CD4-positive, alpha-beta T cell treated with Interleukin-15 for 1 hour (primary cell): ENCODE measurements at places on chromosomes 3 and 15.

- no peak for DNase-seq
Measured at GRCh38 chr3:151230646-151231045, 27.6 kb upstream of the GPR171 start.

DNA sequence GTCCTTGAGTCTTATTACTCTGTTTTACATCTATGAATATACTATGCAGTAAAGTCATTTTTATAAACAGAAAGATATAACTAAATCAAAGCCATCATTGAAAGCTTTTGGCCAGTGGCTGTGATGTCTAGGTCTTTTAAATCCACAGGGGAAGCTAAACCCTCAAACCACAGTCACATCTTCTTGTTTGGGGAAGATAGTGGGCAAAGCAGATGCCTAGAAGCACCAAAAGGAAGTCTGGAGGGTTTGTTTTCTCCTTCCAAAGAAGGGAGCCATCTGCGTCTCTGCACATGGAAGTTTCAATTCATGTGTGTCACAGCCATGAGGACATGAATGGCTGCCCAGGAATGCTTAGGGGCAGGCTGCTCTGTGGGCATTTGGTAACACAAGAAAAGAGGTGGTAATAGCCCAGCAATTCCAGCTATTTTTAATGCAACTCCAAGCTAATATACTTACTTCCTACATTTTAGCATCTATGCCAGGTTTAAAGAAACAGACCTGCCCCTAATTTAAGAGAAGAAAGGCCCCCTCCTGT, 322.2 kb downstream of the SLC9A9 start:
- no peak for DNase-seq

- no peak for DNase-seq
Measured at GRCh38 chr3:195931582-195932273, 23.4 kb upstream of the TNK2 start.

- DNase-seq: no peak
Measured at GRCh38 chr15:23690450-23690852, 3.3 kb upstream of the NDN start.

- no peak for DNase-seq
Measured at GRCh38 chr15:39130556-39131379, 450.1 kb upstream of the THBS1 start.

- no peak for DNase-seq
Measured at GRCh38 chr3:87052499-87053260, 61.7 kb upstream of the VGLL3 start.

GRCh38 chr15:31389576-31389975, 62.9 kb downstream of the KLF13 start:
- DNase-seq: no peak

- no peak for DNase-seq
Measured at GRCh38 chr3:171379281-171379680, 80.9 kb downstream of the TNIK start.

DNA sequence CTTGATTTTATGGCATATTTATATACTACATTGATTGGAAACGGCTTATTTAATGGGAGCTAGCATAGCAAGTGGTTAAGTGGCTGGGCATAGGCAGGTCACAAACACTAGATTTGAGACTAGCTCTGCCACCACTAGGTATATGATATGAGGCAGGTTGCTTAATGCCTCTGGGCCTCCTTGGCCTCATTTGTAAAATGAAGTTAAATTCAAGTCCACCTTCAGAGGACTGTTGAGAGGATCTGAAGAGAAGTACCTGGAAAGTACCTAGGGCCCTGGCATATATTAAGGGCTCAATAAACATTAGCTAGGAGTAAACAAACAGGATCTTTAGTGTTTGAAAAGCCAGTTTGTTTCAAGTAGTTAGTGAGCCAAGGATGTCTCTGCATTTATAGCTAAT, 166.4 kb upstream of the FEZF2 start:
- DNase-seq: no peak

- DNase-seq: no peak
Measured at GRCh38 chr3:109363634-109364033, 26.3 kb upstream of the DPPA4 start.

DNA sequence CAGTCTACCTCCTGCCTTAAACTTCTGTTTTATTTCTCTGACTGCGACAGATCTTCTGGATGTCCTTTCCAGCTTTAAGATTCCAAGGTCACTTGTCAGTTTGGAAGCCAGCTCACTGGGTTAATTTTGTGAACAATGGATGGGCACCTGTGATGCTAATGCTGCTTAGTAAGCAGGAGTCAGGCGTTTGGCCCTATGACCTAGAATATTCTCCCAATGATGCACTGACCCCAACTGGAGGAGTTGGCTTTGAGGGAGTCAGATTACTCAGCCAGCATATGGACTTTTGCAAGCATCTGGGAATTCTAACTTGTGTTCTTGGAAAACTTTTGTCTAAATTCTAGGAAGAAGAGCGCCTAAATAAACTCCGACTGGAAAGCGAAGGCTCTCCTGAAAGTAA, 28.1 kb downstream of the HACD3 start:
- no peak for DNase-seq

GRCh38 chr15:60679256-60679655, 200.3 kb upstream of the ICE2 start:
- no peak for DNase-seq

DNA sequence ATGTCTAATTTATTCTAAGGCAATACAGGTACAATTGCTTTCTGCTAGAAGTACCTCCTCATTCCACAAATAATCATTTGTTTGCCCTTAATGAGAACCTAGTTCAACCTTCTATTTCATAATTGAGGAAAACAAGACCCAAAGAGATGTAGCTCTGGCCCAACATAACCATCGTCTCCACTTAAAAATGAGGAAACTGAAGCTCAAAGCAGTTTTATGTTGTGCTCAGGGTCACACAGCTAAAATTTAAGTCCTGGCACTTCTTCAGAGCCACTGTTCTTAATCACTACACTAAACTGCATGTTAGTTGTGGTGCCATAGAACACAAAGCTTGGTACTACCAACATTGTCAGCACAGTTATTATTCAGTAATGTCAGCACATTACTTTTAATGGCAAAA, 108.0 kb downstream of the SERPINI1 start:
- DNase-seq: no peak

- no peak for DNase-seq
Measured at GRCh38 chr15:90773485-90773884, 56.3 kb downstream of the BLM start.

- DNase-seq: peak; percentile 73
Measured at GRCh38 chr3:113531826-113532697, at the start of gene SIDT1. Gene SIDT1, plus strand, starts transcription at chr3:113532555. Its CDS starts 467 bp downstream, at chr3:113533022.

DNA sequence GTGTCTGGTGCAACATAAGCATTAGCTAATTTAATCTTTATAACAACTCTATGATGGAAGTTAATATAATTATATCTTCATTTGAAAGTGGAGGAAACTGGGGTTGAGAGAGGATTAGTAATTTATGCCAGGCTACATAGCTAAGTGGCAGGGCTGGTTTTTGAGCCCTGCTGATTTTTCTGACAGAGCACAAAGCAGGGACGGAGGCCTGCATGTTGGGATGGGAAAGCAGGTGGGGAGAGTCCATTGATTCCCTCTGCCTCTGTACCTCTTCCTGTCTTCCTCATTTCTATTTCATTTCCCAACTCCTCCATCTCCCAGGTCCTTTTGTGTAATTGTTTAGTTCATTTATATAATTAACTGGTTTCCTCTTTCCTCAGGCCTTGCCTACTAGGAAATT, 251.6 kb upstream of the ZPLD1 start:
- no peak for DNase-seq

DNA sequence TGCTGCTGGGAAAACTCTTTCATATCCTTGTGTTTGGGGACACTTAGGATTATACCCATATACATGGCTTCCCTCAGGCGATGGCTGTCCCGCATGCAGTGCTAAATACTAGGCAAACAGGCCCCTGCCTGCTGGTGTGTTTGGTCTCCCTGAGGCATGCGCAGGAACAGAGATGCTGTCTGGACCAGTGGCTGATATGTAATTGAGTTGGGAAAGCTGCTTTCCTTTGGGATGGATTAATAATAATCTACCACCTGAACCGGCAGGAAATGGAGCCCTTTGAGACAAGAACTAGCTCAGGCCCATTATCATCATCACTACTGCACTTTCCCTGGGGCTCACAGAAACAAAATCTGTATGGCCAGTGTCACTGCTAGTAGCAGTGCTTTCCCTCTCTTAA, 18.0 kb downstream of the ZDHHC3 start:
- no peak for DNase-seq

- DNase-seq: no peak
Measured at GRCh38 chr15:80609512-80609946, 85.6 kb upstream of the ABHD17C start.

- DNase-seq: no peak
Measured at GRCh38 chr3:188861842-188862744, 309.7 kb upstream of the TPRG1 start.

DNA sequence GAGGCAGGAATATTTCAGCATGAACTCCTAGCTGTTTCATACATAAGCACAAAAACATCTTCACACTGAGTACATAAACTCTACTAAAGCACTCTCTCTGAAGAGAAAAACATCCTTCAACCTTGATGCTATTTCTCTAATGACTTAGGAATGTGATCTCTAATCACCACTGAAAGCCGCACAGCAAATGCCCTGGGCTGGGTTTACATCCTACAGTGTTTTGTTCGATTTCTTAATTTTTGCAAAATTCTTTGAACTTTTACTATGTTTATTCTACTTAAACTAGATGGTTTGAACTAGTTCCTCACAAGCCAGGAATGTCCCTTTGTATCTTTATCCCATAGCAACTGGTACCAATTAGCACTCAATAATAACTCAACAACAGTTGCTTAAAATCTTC, 130.9 kb upstream of the ABI3BP start:
- DNase-seq: no peak

GRCh38 chr3:65623362-65623761, 415.4 kb downstream of the MAGI1 start:
- DNase-seq: no peak

DNA sequence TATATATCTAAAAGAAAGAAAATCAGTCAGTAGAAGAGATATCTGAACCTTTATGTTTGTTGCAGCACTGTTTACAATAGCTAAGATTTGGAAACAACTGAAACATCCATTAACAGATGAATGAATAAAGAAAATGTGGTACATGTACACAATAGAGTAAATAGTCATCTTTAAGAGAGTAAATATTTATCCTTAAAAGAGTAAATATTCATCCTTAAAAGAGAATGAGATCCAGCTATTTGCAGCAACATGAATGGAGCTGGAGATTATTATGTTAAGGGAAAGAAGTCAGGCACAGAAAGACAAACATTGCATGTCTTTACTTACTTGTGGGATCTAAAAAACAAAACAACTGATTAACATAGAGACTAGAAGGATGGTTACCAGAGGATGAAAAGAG, 197.0 kb upstream of the CBLB start:
- DNase-seq: no peak

GRCh38 chr15:45802140-45802539, 167.3 kb downstream of the SQOR start:
- no peak for DNase-seq

DNA sequence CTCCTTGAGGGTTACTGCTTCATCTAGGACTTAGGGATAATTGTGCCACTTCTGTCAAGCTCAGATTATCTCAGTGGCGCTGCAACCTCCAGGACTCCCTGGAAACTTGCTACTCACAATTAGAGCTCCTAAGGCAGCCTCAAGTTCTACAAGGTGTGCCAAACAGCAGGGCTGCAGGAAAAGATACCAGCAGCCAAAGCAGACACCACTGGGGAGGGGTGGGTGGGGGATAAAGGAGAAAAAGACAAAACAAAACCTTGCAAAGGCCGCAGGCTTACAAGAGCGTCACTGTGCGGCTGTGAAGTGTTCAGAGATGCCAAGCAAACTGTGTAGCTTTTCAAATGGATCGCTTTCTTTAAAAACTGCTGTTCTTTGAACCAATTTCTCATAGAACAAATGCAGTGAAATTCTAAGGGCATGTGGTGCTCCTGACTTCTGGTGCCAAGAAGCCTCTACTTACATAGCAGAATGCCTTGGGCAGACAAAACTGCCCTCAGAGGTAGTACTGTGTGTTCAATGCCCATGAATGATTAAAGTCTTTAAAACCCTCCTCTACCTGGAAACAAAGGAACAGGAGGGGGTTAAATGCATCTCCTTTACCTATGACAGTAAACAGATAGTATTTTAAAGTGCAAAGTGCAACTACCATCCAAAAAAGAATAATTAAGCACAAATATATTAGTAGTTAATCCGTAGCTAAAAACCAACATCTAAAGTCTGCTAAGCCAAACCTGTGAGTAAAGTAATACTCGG, 353.4 kb downstream of the FOXP1 start:
- no peak for DNase-seq

DNA sequence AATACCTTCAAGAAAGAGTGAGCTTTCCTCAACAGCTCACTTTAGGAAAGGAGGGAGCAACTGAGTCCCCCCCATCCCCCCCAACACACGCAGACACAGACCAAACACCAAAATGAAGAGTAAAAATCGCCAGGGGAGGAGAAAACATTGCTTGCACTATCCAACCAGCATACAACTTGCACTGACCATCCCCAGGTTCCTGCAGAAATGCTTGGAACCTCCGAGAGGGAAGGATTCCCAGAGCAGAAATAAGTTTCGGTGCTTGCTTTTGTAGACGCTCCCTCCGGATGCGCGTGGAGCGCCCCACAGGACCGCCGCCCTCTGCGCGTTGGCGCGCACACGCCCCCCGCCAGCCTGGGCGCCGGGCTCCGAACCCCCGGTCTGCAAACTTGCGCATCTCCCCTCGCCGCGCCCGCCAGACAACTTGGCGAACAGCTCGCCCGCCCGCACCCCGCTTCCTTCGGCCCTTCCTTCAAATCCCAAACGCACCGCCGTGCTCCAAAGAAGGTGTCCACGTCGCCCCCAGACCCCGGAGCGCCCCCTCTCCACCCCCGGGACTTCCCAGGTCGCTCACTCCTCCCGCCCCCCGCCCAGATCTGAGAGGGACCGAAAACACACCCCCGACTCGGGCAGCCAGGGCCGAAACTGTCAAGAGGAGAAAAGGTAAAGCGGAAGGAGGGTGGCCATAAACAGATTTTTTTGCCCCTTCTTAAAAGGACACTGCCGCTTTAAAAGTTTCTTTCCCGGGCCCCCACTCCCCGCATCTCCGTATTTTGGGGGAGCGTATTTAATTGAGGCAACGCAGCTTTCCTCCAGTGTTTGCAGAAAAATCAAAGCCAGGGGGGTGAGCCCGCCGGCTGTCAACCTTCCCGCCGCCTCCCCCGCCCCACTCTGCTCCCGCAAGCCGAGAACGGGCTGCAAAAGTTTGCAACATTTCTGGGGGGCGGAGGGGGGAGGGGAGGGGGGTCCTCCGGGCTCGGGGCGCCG, 859 bp downstream of the RORA start:
- DNase-seq: no peak

- no peak for DNase-seq
Measured at GRCh38 chr3:48963591-48963990, 26.4 kb upstream of the P4HTM start.

GRCh38 chr3:12924437-12924836, 83.1 kb upstream of the RPL32 start:
- DNase-seq: no peak
